Naive thymus-derived CD8-positive, alpha-beta T cell (primary cell): ENCODE measurements at places on chromosomes 16 and 17. TPM values are rescaled to one million over a fixed set of nuclear protein-coding genes. Genes with fewer than 3 reads are reported as not detected.

DNA sequence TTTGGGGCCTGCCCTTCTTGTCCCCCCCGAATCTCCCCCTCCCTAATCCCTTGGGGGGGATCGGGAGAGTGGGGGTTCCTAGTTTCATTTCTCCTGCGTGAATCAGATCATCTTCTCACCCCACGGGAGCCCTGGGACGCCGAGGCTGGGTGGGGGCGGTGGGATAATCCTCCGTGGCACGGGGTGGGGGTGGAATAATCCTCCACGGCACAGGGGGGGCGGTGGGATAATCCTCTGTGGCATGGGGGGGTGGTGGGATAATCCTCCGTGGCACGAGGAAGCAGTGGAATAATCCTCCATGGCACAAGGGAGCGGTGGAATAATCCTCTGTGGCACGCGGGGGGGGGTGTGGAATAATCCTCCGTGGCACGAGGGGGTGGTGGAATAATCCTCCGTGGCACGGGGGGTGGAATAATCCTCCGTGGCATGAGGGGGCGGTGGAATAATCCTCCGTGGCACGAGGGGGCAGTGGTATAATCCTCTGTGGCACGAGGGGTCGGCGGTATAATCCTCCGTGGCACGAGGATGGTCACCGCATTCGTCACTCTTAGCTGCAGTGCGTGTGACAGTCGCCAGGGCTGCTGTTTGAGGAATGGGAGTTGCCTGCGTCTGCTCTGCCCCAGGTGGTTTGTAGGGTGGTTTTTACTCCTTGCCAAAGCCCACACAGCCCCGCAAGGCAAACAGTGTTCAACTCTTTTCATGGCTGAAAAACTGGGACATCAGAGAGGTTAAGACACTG, 156.9 kb downstream of the LAT start:
- no peak for DNase-seq

MAF gene
- total RNA-seq = 1.0 TPM

- peak; percentile 28 for DNase-seq
Measured at GRCh38 chr16:57999971-58000705, at the start of gene ZNF319. Gene ZNF319 (minus strand): TSS chr16:58000672. CDS start chr16:57998265, 2,407 bp downstream.

DNA sequence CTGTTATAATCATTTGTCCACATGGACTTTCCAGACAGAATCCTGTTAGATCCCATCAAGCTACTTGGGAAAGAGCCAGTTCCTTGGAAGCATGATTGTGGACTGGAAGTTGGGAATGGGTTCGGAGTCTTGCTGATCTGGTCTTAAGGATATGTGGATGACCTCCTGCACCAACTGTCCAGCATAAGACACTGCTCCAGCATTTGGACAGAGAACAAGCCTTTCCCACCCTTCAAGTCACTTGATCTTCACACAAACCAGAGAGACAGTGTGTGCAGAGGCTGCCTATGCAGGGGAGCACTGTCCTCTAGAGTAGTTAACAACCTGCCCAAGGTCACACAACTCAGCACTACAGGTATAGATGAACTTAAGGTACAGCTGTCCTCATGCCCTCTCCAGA, 5.8 kb upstream of the MT1B start:
- no peak for DNase-seq

BRIP1 gene
- total RNA-seq = 0.75 TPM

KRT32 gene
- total RNA-seq = not detected

DNA sequence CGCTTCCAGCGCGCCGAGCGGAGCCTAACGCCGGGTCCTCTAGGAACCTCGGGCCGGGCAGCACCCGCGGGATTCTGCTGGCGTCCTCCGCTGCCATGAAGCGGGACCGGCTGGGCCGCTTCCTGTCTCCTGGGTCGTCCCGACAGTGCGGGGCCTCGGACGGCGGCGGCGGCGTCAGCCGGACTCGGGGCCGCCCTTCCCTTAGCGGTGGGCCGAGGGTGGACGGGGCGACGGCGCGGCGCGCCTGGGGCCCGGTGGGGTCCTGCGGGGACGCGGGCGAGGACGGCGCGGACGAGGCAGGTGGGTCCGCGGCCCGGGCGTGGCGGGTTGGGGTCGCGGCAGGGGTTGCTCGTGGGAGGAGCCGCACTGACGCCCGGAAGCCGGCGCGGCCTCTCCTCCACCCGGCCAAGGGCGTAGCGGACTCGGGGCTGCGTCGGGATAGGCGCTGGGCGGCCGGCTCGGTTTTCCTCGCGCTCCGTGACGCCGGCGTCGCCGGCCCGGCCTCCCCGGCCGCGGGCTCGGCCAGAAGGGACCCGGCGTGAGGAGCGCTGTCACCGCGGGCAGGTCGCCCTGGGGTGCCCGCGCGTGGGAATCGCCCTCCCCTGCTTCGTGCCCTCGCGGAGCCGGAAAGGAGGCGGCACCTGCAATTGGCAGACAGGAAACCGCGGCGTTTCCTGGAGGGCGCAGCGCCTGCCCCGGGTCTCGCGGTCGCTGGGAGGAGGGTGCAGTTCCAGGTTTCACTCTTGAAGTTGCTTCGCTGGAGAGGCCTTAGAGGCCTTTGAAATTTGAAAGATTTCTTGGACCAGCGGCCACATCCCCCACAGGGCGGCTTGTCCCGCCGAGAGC, 432 bp downstream of the ZNF276 start:
- peak; percentile 91 for DNase-seq

- no peak for DNase-seq
Measured at GRCh38 chr17:17021194-17021863, 20.9 kb upstream of the MPRIP start.

SPATA20 gene
- 39.8 TPM for total RNA-seq

GRCh38 chr17:77441130-77441920, 300.6 kb downstream of the SEC14L1 start:
- DNase-seq = peak; percentile 78

GRCh38 chr16:84678541-84678940, 21.3 kb upstream of the USP10 start:
- DNase-seq = no peak

KRT14 gene
- not detected for total RNA-seq

EPOP gene
- total RNA-seq = 1.2 TPM

GRCh38 chr16:62585041-62585545, 548.9 kb upstream of the CDH8 start:
- no peak for DNase-seq

DNA sequence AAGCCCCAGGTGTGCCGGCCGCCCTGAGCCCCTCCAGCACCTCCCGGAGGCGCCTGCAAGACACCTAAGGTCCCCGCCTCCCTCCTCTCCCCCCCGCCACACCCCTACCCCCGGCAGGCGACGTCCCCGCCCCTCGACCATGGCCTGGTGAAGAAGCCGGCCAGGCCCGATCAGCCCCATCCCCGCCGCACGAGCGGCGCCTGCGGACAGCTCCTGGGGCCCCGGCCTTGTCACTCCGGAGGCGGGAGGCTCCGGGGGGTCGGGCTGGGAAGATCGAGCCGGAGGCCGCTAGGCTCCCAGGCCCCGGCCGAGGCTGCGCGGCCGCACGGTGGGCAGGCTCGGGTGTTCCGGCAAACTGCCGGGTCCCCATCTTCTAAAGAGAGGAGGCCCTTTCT, 405 bp upstream of the ACE start:
- no peak for DNase-seq

EFCAB13 gene
- total RNA-seq = 42.8 TPM
